ENCODE measurements at places on chromosomes 13 and 19.

- DNase-seq = no peak
Measured at GRCh38 chr13:78137404-78138142, 218.9 kb upstream of the EDNRB start.

DNA sequence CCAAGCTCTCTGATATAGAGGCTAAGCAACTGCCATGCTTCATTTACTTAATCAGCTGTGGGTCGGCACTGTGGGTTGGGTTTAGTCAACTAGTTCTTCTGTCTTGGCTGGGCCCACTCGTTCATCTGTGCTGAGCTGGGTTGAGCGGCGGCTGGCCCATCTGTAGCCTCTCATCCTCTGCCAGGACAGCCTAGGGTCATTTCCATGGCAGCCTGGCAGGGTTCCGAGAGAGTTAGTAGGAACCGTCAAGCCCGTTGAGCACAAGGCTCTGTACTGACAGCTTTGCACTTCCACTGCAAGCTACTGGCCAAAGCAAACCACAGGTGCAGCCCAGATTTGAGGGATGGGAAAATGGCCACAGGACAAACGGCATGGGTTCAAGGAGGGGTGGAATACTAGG, 6.6 kb upstream of the ZNF835 start:
- DNase-seq = no peak

- no peak for DNase-seq
Measured at GRCh38 chr13:75318138-75318833, 163.7 kb downstream of the TBC1D4 start.

DNA sequence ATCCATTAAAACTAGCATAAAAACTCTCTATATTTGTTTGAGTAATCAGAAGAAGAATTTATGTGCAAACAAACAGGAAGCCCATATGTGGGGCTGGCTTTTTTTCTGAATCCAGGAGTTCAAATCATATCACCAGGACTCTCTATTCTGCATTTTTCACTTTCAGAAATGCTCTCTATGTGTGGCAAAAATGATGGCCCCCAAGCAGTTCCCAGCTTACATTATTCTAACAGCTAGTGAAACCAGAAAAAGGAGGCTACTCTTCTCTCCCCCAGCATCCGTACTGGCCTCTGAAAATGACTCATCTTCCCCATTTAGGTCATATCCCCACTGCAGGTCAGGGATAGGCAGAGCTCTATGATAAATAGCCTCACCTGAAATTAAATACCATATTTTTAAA, 20.4 kb downstream of the RBM26 start:
- DNase-seq = no peak

All from ovary (tissue), 10 donors.